ENCODE measurements at places on chromosomes 7 and 10.
A peak's percentile ranks its signal among the peaks of the same experiment; 100 is the strongest.

GRCh38 chr10:91090761-91091529 lies 129.5 kb upstream of the PCGF5 start:
- DNase-seq, result no peak

DNA sequence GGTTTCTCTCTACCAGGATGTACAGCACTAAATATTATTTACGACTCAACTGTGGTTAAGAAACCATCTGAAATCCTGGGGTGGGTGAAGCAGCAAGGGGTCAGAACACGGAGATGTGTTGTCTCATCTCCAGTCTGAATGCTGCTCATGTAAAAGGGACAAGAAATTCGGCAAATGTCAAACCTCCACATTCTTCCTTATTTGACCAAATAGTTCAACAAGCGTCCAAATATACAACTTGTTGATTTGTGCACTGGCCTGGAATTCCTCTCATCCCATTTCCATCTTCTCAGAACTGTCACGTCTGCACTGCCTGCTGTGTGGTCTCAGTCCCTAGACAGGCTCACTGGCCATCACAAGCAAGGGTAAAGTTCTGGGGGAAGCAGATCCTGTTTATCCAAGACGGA lies 520.0 kb downstream of the PARD3 start:
- no peak for DNase-seq

DNA sequence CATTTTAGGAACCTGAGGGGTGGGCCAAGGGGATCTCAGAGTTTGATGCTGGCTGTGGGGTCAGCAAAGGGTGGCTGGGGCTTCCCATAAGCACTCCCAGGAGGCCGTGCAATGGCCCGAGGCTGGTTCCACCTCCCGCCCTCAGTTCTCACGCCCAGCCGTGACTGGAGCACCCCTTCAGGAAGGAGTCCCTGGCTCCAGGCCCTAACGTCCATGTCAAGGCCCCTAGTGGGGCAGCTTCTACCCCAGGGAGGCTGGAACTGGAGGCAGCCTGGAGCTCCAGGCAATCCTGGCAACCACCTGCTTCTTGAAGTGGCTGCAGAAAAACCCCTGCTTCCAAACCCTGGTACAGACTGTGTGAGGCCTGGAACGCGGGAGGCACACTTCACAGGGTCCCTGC lies 165.5 kb downstream of the DIP2C start:
- DNase-seq, result peak; percentile 13

GRCh38 chr7:144671429-144671828 lies 164.4 kb downstream of the TPK1 start:
- no peak for DNase-seq

DNA sequence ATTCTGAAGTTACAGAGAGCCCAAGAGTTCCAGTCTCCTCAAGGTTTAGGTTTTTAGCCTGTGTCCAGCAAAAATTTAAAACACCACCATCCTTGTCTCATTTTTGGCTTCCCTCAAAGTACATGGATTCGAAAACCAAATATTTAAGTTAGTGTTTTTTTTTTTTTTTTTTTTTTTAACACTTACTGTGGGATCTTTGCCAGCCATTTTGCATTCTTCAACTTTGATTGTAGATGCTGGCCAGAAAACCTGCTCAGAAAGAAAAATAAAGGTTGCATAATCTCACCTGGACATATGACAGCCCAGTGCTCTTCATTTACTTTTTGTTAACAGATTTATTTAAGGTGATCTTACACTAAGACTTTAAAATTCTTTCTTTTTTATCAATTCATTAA lies 91.6 kb downstream of the SEMA3C start:
- DNase-seq, result no peak

DNA sequence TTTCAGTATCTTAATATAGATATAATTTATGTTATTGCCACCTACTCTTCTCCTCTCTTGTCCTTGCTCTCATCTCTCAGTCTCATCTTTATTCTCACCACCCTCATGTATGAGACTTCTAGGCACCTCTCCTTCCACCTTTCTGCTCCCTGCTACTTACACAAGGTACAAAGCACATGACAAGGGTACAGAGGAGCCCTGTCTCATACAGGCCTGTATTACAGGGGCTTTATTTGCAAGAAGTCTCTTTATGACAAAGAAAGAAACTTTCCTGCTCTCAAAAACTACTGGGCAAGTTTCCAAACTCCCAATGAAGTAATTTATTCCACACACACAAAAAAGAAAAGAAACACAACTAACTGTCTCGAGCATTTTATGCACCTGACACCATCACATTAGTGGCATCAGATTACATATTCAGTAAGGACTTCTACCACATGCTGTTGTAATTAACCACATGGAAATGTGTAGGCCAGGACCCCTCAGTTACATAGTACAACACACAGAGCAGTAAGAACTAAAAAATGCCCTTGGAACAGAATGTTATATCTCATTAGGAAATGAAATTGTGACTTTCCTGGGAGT lies 253.1 kb downstream of the FZD1 start:
- no peak for DNase-seq

DNA sequence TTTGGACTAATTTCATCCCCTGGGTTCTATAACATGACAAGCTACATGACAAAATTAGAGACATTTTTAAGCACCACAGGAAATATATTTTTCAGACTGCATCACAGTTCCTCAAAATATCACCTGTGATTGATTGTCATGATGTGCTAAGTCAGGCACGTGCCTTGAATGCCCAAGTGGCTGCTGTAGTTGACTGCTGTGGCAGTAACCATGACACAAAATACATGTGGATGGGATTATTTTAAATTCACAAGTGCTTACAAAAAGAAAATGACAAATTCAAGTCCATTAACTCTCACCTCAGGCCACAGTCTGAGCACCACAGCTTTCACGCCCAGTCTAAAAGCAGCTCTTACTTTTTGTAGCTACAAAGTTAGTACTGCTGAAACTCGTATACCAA lies 45.5 kb downstream of the TNPO3 start:
- no peak for DNase-seq

- DNase-seq, result no peak
Observed at GRCh38 chr10:3763852-3764625, 21.0 kb downstream of the KLF6 start.

GRCh38 chr7:87316097-87316700 lies 29.3 kb upstream of the CROT start:
- no peak for DNase-seq

GRCh38 chr7:155899596-155899995 lies 87.3 kb upstream of the SHH start:
- no peak for DNase-seq

GRCh38 chr10:74011770-74012169 lies 13.9 kb downstream of the VCL start:
- DNase-seq, result no peak

DNA sequence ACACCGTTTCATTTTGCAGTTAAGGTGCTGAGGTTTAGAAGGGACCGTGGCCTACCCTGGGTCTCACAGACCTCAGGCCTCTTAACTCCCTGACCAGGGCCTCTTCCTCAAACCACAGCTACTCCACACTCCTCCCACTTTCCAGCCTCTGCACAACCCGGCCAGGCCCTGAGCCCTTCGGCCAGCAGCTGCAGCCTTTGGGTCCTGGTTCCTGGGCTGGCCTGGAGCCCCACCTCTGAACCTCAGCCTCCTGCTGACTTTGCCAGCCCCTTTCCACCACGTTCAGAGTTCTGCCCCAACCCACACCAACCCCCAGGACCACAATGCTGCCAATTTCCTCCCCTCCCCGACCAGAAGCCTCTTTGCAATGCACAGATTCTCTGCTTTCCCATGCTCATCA lies 84.1 kb downstream of the VOPP1 start:
- no peak for DNase-seq

DNA sequence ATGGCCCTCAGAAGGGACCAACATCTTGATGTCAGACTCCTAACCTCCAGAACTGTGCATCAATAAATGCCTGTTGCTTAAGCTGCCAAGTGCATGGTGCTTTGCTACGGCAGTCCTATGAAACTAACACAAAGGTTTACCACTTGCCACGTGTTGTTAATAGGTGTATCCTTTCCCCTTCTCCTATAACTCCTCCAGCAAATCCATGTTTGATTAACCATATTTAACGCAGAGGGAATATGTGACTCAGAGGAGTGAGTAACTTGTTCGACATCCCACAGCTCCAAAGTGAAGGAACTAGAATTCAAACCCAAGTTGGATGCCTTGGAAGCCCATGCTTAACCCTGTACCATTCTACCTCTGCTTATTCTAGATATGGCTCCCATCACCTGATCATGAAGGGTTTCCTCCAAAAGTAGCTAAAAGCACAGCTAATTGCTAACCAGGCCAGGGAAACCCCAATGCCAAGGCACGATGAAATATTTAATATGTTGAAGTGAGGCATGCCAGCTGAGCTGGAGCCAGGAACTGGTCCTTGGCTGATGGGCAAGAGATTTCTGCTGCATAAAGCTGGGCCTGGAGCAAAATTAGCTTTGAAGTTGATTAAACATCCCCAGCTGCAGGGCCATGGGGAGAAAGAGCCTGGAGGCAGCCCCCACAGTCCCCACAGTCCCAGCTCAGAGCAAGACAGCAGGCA lies 131.9 kb downstream of the C10orf90 start:
- no peak for DNase-seq

DNA sequence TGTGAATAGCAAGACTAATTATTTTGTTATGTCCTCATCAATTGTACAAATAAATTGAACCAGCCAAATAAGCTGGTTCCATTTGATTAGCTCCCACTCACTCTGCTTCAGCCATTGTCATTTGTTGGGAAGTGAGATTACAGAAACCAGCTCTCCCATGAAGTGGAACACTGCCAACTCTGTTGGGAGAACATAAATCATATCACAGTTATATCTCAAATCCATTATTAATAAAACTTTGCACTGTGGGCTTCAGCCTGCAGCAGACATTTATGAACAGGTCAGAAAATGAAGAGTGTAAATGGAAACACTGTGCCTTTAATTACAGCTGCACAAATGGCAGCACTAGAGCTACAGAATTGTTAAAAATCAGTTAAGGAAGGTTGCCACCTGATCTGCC lies 46.7 kb upstream of the TEX47 start:
- DNase-seq, result no peak

DNA sequence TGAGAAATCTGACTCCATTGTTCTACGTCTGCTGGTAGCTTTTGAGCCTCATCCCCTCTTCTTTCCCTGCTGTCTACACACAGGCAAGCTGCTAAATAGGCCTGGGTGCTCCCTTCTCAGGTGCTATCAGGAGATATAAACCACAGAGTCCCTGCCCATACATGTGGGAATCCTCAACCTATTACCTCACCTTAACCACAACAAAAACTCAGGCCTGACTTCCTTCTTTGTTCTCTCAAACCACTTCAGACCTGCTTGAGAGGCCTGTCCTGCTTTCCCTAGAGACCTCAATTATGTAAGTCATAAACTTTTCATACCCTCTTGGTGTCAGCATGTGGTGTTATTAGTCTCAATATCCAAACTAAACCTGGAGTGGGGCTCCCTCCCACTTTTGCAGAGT lies 75.0 kb upstream of the MAGI2 start:
- DNase-seq, result no peak

GRCh38 chr7:506391-506831 lies 13.2 kb downstream of the PDGFA start:
- no peak for DNase-seq

DNA sequence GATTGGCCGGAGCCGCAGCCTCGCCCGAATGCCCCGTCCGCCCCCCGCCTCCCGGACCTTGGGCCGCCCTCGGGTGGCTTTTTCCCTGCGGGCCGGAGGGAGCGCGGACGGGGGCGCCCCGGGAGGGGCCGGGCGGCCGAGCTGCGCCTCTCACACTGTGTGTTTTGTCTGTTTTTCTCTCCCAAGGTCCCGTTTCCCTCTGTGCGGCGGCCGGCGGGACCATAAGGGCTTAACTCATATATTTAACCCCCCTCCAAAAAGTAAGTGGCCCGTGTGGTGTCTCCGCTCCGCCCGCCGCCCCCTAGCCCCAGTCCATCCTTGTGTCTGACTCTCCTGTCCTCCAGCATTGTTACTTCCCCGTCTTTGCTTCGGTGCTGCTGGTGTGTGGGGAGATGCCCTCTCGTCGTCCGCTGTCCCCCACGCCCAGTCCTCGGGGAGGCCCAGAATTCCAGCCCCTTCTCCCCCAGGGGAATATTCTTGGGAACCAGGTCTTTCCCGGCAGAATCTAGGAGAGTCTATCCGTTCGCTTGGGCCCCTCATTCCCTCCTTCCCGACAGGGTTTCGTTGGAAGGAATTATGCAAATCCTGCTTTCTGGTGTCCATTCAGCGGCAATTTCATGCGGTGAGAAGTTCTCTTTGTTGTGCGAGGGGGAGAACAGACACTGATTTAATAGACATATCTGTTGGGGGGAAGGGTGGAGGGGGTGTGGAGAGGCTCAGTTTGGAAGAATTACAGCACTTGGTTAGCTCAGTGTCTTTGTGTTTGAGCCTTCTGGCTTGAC lies 1.3 kb downstream of the LCOR start:
- no peak for DNase-seq

DNA sequence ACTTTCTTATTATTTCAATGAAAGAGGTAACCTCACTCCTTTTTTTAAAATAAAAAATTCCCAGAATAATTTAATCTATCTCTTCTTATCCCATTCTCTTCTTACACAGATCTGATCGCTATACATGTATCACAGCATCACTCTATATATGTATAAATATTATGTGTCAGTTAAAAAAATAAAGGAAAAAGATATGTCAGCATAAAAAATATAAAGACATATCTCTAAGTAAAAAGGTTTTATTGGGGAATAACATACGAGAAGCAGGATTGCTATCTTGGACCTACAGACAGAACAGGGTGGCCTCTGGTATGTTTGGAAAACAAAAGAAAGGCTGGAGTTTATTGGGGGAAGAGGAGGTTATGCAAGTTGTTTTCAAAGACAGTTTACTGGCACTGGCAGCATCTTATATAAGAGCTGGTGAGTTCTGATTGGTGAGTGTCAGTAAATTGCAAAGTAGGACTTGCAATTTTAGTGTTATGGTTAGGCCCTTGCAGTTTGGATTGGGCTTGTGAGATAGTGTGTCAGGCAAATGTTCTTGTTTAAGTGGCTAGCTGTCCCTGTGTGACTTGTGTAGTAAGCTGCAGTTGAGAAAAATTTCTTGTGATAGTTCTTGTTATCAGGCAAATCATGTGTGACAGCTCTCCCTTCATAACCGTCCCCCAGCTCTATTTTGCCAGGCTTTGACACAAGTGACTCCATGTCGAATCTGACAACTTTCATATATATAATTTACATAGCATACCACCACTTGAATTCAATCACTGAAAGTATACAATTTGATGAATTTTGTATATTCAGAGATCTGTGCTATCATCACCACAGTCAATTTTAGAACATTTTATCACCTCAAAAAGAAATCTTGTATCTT lies 118.2 kb downstream of the HBP1 start:
- DNase-seq, result no peak

DNA sequence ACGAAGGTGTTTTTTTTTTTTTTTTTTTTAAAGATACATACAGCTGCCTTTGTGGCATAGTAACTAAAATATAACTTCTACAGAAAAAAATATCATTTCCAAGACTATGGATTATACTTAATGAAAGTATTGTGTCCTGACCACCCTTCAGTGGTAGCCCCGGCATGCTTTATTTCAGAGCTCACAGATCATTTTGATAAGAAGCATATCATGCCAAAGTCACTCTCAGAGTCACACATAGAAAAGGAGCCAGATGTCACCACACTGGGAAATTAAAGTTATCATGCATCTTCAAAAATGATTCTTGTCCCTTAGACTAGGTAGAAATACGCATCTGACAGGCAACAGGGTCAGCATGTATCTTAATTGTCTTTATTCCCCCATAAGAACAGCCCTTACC lies 3.0 kb downstream of the ADARB2 start:
- no peak for DNase-seq

GRCh38 chr10:43383204-43383971 lies 12.0 kb downstream of the FXYD4 start:
- peak; percentile 26 for DNase-seq

Measured in head of caudate nucleus (tissue), 42 donors.